ENCODE measurements at places on chromosomes 3 and 15.
A peak's percentile ranks its signal among the peaks of the same experiment; 100 is the strongest.

DNA sequence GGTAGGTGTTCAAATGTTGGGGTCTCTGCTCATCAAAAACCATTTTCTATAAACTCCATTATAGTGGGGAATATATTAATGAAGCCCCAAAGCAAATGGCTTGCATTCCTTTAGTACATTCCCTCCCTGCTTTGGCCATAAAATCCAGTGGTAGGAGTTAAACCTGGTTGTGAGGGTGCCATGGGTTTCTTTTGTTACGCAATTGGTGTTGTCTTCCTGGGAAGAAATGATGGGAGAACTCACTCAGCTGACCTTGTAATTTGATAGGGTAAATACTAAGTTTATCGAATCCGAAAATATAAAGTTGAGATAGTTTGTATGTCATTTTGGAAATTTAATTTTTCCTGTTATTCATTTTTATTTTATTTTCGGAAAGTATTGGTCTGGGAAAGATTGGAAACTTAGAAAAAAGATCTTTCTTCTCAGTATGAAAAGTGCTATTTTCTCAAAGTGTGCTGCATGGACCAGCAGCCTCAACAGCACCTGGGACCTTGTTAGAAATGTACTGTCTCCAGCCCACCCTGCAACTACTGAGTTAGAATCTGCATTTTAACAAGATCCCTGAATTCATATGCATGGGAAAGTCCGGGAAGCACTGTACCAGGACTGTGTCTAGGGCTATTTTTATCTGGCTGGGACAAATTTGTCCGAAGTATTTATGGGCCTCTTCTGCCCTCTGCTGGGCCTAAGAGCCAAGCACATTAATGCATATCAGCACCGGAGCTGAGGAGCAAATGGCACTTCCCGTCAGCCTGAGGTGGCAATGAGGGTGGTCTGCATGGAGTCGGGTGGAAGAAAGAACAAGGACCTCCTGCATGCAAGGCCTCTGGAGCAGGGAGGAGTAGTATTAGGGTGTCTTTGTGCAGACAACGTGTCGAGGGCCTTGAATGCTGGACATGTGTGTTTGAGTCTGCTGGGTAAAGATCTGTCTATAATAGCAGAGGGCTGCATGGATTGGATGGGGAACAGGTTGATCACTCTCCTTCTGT lies 54.7 kb downstream of the FAM81A start:
- peak; percentile 56 for DNase-seq

- no peak for DNase-seq
These were observed 14.6 kb upstream of the FANCD2 start for GRCh38 chr3:10011631-10012030.

- DNase-seq: peak; percentile 40
These were observed 692 bp downstream of the STT3B start for GRCh38 chr3:31533169-31534064.

DNA sequence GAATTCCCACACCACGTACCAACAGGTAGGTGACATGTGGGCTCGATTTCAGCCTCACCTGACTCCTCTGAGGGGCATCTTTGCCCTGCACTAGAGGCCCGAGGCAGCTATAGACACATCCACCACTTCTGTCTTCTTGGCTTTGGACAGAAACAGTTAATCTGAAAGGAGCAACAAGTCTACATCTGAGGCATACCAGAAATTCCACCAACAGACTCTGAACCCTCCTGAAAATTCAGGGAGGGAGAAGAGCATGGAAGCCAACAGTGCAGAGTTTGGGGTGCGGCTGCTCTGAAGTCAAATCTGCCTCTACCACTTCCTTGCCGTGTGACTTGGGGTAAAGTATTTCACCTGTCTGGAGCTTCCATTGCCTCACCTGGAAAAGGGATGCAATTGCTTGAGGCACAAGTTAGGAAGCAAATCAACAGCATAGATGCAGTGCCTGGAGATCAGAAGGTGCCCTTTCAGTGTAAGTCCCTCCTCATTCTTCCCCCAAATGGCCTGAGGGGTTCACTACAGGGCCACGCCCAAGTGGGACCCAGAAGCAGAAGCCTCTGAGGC lies 119.8 kb downstream of the SHQ1 start:
- DNase-seq: no peak

DNA sequence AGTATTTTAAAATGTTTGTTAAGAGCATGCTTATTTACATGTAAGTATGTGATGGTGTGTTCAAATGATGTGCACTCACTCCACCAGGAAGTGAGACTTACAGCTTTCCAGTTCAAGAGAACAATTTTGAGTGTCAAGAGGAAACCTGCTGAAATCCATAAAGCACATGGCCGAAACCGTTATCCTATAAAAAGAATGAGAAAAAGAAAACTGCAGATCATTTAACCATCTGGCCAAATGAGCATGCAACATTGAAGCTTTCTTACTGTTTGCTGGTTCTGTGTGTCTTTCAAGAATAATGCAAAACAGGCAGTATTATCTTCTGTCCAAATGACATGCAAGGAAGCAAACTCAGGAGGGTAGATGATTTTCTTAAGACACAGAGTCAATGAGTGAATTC lies 26.3 kb downstream of the GABRR3 start:
- DNase-seq: no peak

GRCh38 chr3:69182588-69183316 lies 60.4 kb upstream of the LMOD3 start:
- no peak for DNase-seq

- DNase-seq: no peak
These were observed 7.5 kb downstream of the GATA2 start for GRCh38 chr3:128485282-128486204.

- no peak for DNase-seq
These were observed 23.9 kb upstream of the TRA2B start for GRCh38 chr3:185961675-185962232.

GRCh38 chr3:154191520-154191919 lies 70.3 kb downstream of the ARHGEF26 start:
- DNase-seq: no peak

- DNase-seq: no peak
These were observed 362.1 kb downstream of the PLOD2 start for GRCh38 chr3:145798696-145799537.

GRCh38 chr15:20340931-20341661 lies 200.5 kb downstream of the GOLGA6L6 start:
- peak; percentile 49 for DNase-seq

GRCh38 chr3:169241991-169242707 lies 421.4 kb downstream of the MECOM start:
- peak; percentile 50 for DNase-seq

DNA sequence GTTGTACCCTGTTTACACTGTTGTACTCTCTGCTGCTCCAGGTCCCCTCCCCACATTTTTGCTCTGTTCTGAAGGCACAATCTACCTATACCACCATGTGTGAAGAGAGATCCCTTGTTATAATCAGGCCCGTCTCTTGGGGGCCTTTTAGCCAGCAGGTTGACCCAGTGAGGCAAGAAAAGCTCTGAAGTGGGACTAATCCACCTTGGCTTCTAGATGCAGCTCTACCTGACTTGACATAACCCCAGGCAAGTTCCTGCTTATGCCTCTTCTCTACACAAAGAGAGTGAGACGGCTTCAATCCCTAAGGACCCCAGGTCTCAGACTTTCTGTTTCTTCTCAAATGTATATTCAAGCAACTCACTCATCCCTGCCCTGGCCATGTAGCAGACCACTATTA lies 56.9 kb upstream of the MANF start:
- no peak for DNase-seq

GRCh38 chr15:39127925-39128617 lies 452.8 kb upstream of the THBS1 start:
- DNase-seq: peak; percentile 16

GRCh38 chr15:68910816-68911215 lies 19.5 kb upstream of the SPESP1 start:
- DNase-seq: no peak

DNA sequence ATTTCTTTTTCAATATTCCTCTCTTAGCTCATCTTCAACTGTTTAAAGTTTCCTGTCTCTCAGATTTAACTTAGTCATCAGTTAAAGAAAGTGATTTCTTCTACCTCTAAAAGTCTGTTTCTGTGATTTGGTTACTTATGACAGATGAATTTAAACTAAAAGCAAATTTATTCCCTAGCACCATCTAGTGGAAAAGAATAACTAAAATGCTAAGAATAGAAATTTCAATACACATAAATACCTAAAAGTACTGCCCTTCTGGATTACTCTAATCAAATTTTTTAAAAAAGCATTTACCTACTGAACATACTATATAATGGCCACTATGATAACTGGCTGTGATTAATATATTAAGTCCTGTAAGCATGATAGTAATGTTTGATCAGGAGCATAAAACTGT lies 14.0 kb upstream of the ZCWPW2 start:
- DNase-seq: no peak

- DNase-seq: no peak
These were observed 4.6 kb downstream of the SEMA7A start for GRCh38 chr15:74428970-74429780.

GRCh38 chr15:81024265-81024872 lies 23.6 kb downstream of the TLNRD1 start:
- DNase-seq: no peak

GRCh38 chr3:23221136-23221535 lies 18.0 kb downstream of the UBE2E2 start:
- no peak for DNase-seq

- no peak for DNase-seq
These were observed 44.4 kb downstream of the TIPARP start for GRCh38 chr3:156718622-156719306.

- no peak for DNase-seq
These were observed 20.8 kb downstream of the NBEAL2 start for GRCh38 chr3:47000198-47000815.

DNA sequence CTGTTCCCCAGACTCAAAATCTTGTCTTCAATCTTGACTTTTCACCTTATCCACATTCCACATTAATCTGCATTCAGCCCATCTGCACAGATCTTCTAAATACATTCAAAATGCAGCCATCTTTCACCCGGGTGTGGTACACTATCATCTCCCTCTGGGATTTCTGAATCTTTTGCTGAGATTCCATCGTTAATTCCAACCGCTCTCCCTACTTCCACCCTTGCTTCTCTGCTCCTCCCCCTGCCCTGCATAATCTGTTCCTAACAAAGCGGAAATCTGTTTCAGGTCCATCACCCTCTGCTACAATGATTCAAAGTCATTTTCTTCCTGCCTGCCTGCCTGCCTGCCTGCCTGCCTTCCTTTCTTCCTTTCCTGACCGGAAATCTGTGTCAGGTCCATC lies 7.9 kb upstream of the GOLGA8B start:
- no peak for DNase-seq

Measured in BE2C (cell line).